T-helper 17 cell (primary cell): ENCODE measurements at places on chromosomes 7 and 10.

GRCh38 chr7:39845006-39845405 lies 105.0 kb upstream of the CDK13 start:
- no peak for DNase-seq
- H3K4me3 ChIP-seq = no peak overlapping the region
- peaks cover 15% of the 10 kb centered on the region for H3K27me3 ChIP-seq
- H3K27ac ChIP-seq = no peak overlapping the region
- no peaks in the 10 kb centered on the region for H3K36me3 ChIP-seq

- no peak overlapping the region for H3K4me3 ChIP-seq
- H3K4me1 ChIP-seq = no peaks in the 10 kb centered on the region
- no peak for DNase-seq
- H3K27ac ChIP-seq = no peak overlapping the region
- H3K27me3 ChIP-seq = peaks cover 23% of the 10 kb centered on the region
Observed at GRCh38 chr7:142024547-142024946, 28.9 kb downstream of the MGAM start.

DNA sequence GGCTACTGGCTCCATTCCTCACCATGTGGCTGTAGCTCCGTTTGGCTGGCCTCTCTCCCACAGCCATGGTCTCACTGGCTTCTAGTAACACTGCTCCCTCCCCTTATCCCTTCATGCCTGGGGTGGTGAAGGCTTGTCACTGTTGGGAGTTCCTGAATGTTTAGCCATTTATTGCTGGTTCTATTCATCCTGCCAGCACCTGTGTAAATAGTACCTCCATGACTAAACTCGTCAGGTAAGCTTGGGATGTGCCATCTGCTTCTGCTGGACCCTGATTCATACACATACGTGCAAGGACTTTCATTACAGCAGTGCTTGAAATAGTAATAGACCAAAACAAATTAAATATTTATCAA lies 61.6 kb downstream of the CCDC71L start:
- H3K27ac ChIP-seq = peak overlapping the region; percentile 39
- H3K27me3 ChIP-seq = peaks cover 5% of the 10 kb centered on the region
- H3K36me3 ChIP-seq = peaks cover 3% of the 10 kb centered on the region

- H3K4me1 ChIP-seq = peaks cover 33% of the 10 kb centered on the region
- DNase-seq = peak; percentile 56
Observed at GRCh38 chr10:119871881-119872609, 598 bp downstream of the MCMBP start.

DNA sequence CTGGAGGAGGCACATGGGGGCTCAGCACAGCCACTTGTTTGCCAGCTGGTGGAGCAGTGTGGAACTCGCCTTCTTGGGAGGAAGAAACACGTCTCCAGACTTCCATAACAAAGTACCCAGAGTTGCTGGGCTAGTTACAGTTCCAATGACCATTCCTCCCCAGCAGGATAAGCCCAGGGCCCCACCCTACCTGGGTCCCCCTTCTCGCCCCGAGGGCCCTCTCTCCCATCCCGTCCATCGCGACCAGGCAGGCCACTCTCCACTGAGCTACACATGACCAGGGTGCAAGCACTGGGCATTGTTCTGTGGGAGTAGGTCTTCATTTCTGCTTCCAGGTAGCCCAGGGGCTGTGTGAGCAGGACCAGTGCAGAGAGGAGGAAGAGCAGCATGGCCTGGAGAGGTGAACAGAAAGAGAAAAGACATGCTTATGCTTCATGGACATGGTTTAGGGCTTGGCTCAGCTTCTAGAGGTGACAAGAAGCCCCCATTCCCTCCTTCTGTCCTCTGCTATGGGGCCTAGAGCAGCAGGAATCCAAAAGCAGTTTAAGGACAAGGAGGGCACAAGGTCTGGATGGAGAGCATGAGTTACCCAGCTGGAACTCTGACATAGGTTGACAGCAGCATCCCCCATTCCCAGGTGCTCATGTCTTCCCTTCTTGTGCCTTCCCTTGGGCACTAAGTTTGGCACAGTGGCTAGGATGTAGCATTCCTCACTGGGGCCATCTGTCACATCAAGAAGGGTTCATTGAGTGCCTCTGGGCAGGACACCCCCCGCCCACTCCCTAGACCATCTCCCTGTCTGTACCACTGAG lies 2.4 kb downstream of the SFTPD start:
- no peaks in the 10 kb centered on the region for H3K36me3 ChIP-seq
- peaks cover 39% of the 10 kb centered on the region for H3K27me3 ChIP-seq
- DNase-seq = no peak
- H3K27ac ChIP-seq = no peak overlapping the region
- H3K4me1 ChIP-seq = no peaks in the 10 kb centered on the region
- H3K4me3 ChIP-seq = no peak overlapping the region

DNA sequence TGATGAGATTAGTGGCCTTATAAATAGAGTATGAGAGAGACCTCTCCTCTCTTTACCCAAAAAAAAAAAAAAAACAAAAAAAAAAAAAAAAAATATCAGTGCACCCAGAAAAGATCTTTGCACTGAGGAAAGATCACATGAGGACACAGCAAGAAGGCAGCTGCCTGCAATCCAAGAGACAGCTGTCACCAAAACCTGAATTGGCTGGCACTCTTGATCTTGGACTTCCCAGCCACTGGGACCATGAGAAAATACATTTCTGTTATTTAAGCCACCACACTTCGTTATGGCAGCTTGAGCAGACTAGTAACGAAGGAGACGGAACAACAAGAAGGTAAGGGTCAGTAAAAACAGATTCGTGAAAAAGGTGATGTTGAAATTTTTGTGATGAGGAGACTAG lies 47.0 kb downstream of the TMEM106B start:
- H3K27me3 ChIP-seq = no peaks in the 10 kb centered on the region
- DNase-seq = no peak
- no peak overlapping the region for H3K27ac ChIP-seq
- no peak overlapping the region for H3K4me3 ChIP-seq
- no peaks in the 10 kb centered on the region for H3K36me3 ChIP-seq
- H3K4me1 ChIP-seq = no peaks in the 10 kb centered on the region

DNA sequence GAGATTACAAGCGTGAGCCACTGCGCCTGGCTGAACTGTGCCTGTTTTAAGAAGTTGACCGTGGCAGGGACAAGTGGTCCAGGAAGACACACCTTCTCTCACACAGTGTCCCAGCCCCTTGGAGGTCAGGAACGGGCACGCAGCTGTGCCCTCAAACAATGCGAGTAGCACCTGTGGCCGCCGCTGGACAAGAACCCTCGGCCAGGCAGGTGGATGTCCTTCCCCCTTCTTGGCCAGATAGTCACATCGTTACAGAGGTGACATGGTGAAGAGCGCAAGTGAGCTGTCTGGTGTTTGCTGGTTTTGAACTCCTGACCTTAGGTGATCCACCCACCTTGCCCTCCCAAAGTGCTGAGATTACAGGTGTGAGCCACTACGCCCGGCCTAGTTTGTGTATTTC lies 8.8 kb downstream of the ZFAND2A start:
- H3K27me3 ChIP-seq = no peaks in the 10 kb centered on the region
- H3K27ac ChIP-seq = no peak overlapping the region
- no peaks in the 10 kb centered on the region for H3K36me3 ChIP-seq
- no peak overlapping the region for H3K4me3 ChIP-seq
- no peak for DNase-seq

- no peak overlapping the region for H3K27ac ChIP-seq
- no peak overlapping the region for H3K4me3 ChIP-seq
- peaks cover 46% of the 10 kb centered on the region for H3K27me3 ChIP-seq
- H3K36me3 ChIP-seq = no peaks in the 10 kb centered on the region
Observed at GRCh38 chr10:100104300-100104699, 22.6 kb upstream of the CPN1 start.

GRCh38 chr7:116198748-116199410 lies 11.5 kb upstream of the TES start:
- peaks cover 7% of the 10 kb centered on the region for H3K27me3 ChIP-seq
- peaks cover 7% of the 10 kb centered on the region for H3K4me1 ChIP-seq
- no peak overlapping the region for H3K27ac ChIP-seq
- DNase-seq = no peak
- no peak overlapping the region for H3K4me3 ChIP-seq

- no peak overlapping the region for H3K27ac ChIP-seq
- DNase-seq = no peak
- no peak overlapping the region for H3K4me3 ChIP-seq
- peaks cover 7% of the 10 kb centered on the region for H3K27me3 ChIP-seq
Observed at GRCh38 chr7:39910108-39910869, 39.8 kb upstream of the CDK13 start.

GRCh38 chr7:25913598-25914224 lies 238.3 kb upstream of the NFE2L3 start:
- DNase-seq = no peak
- H3K27ac ChIP-seq = no peak overlapping the region
- H3K4me1 ChIP-seq = no peaks in the 10 kb centered on the region
- H3K27me3 ChIP-seq = peaks cover 37% of the 10 kb centered on the region
- H3K36me3 ChIP-seq = peaks cover 2% of the 10 kb centered on the region
- H3K4me3 ChIP-seq = no peak overlapping the region

- H3K36me3 ChIP-seq = no peaks in the 10 kb centered on the region
- no peak overlapping the region for H3K4me3 ChIP-seq
- no peak for DNase-seq
- H3K27me3 ChIP-seq = peaks cover 5% of the 10 kb centered on the region
- H3K27ac ChIP-seq = no peak overlapping the region
Observed at GRCh38 chr7:152902054-152902453, 142.5 kb downstream of the ACTR3B start.

DNA sequence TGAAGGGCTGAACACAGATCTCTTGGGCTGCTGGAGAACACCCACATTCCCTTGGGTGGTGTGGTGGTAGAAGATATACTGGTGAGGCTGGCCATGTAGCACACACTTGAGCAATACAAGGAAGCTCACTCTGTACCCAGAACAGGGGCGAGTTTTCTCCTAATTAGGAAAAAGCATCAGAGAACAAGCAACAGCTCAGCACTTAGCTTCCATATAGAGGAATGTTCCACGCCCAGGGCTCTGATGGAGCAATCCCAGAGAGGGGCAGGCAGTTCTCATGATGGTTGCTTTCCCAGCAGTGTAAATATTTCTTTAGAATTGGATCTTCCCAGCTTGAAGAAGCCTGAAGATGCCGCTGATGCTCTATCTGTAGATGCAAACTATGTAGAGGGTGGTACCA lies 21.0 kb upstream of the PNLIP start:
- no peaks in the 10 kb centered on the region for H3K4me1 ChIP-seq
- no peak overlapping the region for H3K4me3 ChIP-seq
- peaks cover 38% of the 10 kb centered on the region for H3K27me3 ChIP-seq
- H3K27ac ChIP-seq = no peak overlapping the region
- no peaks in the 10 kb centered on the region for H3K36me3 ChIP-seq

DNA sequence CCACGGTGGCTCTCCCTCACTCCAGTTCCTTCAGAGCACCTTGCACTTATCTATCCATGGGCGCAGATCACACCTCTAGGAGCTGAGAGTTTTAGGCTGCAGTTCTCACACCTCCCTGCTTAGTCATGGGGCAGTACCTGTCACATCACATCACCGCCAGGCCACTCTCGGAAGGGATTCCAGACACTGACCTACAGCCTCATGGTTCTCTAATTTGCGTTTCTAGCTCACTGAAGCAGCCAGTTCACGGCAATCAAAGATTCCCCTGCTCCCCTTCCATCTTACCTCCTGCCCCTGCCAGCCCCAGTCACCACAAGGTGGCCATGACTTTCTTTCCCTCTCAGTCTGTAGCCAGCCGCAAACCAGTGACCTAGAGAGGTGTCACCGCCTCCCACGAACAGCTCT lies 34.2 kb downstream of the ADRB1 start:
- peaks cover 45% of the 10 kb centered on the region for H3K27me3 ChIP-seq
- H3K36me3 ChIP-seq = peaks cover 3% of the 10 kb centered on the region
- no peak overlapping the region for H3K27ac ChIP-seq
- H3K4me1 ChIP-seq = peaks cover 7% of the 10 kb centered on the region
- H3K4me3 ChIP-seq = no peak overlapping the region

DNA sequence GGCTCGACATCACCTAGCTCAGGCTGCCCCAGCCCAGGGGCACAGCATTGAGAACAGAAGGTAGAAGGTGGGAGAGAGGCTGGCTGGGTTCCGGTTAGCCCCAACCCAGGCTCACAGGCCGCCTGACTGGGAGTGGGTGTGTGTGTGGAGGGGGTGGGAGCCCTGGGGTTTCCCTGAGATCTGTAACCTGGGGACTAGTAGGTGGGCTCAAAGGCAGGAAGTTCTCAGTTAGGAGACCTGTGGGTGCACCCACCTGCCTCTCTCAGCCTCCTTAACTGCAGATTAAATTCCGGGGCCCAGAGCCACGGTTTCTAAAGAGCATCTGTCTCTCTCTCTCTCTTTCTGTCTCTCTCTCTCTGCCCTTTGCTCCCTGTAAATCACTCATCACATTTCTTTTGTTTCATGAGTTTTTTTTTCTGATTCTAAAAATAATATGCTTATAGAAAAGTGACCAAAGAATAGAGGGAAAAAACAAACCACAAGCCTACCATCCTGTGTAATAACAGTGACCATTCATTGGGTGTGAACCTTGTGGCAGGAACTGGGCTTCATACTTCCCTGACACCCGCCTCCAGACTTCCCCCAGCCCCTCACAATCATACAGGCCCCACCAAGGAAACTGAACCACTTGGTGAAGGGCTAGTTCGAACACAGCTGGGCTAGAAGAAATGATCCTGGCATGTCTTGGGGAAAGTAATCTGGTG lies 83.4 kb upstream of the SMNDC1 start:
- H3K27ac ChIP-seq = peak overlapping the region; percentile 74
- peaks cover 1% of the 10 kb centered on the region for H3K27me3 ChIP-seq
- H3K4me1 ChIP-seq = peaks cover 15% of the 10 kb centered on the region
- peaks cover 2% of the 10 kb centered on the region for H3K36me3 ChIP-seq
- DNase-seq = no peak
- H3K4me3 ChIP-seq = no peak overlapping the region

DNA sequence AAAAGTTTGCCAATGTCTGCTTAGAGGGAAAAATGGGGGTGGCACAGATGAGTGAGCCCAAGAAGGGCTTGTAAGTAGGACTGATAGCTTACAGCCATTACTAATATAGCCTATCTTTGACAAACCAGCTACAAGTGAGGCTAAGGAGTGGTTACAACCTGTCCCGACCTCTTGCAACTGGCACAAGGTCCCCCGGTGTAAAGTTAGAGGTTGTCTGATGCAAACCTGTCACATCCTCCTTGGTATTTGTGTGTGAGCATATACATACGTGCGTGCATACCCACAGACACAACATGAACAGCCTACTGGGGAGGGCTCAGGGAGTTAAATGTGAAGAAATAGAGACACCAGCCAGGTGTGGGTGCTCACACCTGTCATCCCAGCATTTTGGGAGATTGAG lies 14.6 kb downstream of the ADAP1 start:
- H3K36me3 ChIP-seq = no peaks in the 10 kb centered on the region
- DNase-seq = no peak
- peaks cover 5% of the 10 kb centered on the region for H3K4me1 ChIP-seq
- H3K27ac ChIP-seq = no peak overlapping the region
- H3K27me3 ChIP-seq = no peaks in the 10 kb centered on the region
- no peak overlapping the region for H3K4me3 ChIP-seq

GRCh38 chr10:79254333-79255006 lies 92.8 kb upstream of the PPIF start:
- H3K36me3 ChIP-seq = no peaks in the 10 kb centered on the region
- no peak overlapping the region for H3K27ac ChIP-seq
- no peak for DNase-seq
